ENCODE measurements at places on chromosomes 4 and X.

DNA sequence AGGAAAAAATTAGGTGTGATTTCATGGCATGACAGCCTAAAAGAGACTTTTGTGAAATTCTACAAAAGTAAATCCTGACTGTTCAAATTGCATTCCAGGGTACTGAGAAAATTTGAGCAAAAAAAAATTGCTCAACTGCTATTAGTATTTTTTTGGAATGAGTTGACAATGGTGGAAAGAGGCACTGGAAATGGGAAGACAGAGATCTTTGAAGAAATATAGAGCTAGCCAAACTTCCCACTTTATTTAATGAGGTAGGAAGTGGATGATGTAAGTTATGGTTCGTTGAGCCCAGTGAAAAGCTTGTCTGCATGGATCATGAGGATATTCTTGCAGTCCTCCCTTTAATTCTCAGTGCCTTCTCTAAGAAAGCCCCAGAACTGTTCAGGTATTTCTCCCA, 183.8 kb downstream of the PTTG2 start:
- DNase-seq, result no peak

GRCh38 chr4:14726877-14727361, 275.4 kb upstream of the CPEB2 start:
- DNase-seq, result peak; percentile 55

DNA sequence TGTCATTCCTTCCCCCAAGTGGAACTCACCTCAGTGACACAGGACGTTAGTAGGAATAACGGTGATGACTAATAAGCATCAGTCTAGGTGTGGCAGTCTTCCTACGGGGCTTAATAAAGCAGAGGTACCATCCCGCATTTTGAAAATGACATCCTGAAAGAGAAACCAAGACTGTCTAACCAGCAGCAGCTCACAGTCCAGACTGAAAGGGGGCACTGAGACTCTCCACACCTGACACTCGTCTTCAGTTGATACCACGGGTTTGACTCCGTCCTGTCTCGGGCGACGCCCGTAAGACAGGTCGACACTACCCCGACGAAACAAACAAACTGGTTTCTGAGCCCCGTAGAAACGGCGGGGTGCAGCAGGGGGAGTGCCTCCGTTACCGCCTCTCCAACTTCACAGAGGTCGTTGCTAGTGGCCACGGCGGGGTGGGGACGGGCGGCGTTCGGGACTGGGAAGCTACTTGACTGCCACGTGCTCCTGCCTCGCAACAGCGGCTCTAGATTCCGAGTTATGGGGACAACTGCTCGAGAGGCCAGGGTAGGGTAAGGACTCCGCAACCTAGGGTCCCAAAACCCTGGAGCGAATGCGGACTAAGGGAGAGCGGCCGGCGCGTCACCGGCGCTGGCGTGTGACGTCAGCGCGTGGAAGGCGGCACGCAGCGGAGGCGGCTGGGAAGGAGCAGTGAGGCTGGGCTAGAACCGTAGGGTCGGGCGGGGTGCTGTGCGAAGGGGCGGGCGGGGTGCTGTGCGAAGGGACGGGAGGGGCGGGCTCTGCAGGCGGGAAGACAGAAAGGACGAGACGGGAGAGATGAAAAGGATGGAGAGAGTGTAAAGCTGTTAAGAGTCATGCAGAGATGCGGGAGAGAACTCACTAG, at the start of gene NEK1:
Gene NEK1 (minus strand): TSS at position 593 of the 880 bp plus-strand sequence. CDS start 9,953 bp downstream, outside the sequence.
- DNase-seq, result peak; percentile 83

DNA sequence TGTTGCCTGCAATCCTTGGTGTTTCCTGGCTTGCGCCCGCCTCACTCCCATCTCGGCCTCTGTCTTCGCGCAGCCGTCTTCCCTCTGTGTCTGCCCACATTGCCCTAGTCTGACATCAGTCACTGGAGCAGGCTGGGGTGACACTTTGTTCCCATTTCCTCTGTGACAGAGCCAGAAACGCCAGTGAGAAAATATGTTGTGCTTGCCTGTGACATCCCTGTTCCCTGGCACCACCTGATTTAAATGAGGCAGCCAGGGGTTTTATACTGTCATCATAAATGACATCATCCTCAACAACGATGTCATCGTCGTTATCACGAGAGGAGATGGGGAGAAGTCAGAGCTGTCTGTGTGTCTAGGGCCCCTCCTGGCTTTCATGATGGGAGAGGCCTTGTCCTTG, 29.1 kb downstream of the ZNF185 start:
- no peak for DNase-seq

DNA sequence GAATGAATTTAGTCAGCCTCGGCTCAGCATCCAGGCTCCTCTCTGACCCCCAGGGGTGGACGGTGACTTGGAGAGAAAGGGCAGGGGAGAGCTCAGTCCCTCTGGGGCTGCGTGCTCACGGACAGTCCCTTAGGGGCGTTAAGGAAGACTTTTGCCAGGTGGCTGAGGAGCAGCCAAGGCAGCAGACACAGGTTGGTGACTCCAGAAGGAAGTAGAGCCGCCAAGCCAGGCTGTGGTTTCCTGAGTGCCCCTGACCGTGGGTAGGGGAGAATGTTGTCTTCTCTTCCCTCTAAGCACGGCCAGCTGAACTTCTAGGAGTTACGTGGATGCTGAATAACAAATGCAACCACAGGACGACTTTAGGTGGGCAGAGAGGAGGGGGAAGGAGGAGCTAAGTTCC, 91.0 kb upstream of the MTM1 start:
- DNase-seq, result no peak

DNA sequence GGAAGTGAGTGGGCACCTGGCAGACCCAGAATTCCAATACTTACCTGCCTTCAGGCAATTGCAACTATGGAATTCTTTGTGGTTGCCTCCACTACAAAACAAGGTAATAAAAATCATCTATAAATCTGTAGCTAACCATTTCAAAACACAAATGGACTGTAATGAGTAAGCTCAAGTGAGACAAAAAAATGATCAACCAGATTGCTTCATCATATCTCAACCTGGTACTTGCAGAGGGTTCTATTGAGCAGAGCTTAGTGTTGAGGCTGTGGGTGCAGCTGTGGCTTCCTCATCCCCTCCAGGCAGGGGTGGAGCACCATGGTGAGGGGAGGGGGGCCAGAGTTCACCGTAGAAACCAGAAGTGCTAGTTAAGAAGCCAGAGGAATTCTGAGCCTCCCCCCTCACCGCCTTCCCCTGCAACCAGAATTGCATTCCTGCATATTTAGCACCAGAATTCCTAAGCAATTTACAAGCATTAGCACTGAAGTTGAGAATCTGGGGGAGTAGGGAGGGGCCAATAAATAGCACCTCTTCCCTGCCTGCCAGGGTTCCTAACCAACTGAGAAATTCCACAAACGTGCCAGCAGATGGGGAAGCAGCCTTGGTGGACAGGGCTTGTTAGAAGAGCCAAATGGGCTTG, 11.5 kb downstream of the CTAG1A start:
- peak; percentile 98 for DNase-seq

DNA sequence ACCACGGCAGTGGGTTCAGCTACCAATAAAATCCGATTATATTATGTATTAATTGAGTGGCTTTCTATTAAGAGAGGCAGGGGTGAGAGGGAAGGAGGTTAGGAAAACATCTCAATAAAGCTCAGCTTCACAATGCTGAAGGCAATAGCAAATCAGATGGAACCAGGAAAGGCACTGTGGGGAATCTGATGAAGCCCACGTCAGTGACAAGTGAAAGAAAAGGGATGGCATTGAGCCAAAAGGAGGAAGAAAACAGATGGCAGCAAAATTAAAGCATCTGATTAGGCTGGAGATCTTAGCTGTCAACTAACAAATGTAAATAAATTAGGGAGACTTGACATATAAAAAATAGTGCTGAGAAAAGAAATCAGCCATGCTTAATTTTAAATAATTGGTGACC, 180.9 kb downstream of the RASL11B start:
- DNase-seq, result no peak

- DNase-seq, result peak; percentile 11
Measured at GRCh38 chr4:34767407-34767806, 1476.9 kb downstream of the ARAP2 start.

GRCh38 chr4:71558248-71558647, 219.4 kb downstream of the SLC4A4 start:
- DNase-seq, result no peak

GRCh38 chrX:18203631-18204030, 17.1 kb downstream of the BEND2 start:
- no peak for DNase-seq

- peak; percentile 79 for DNase-seq
Measured at GRCh38 chrX:10615931-10616774, 4.2 kb downstream of the MID1 start.

DNA sequence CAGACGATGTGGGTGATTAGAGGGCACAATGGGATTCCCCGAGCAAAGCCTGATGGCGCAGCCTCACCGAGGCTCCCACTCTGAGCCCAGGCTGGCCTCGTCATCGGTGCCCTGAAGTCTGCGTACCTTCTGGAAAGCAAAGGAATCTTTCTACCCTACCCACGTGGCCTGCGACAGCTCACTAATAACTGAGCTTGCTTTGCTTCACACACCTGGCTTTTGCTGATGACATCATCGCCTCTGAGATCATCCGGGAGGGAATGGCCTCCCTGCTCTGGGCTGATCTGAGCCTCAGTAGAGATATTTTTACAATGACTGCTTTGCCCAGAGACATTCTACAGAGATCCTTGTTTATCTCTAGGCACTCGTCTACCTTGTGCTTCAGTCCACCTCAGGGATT, 45.4 kb upstream of the PDLIM3 start:
- no peak for DNase-seq

- no peak for DNase-seq
Measured at GRCh38 chr4:139809757-139810140, 144.1 kb downstream of the MGST2 start.

DNA sequence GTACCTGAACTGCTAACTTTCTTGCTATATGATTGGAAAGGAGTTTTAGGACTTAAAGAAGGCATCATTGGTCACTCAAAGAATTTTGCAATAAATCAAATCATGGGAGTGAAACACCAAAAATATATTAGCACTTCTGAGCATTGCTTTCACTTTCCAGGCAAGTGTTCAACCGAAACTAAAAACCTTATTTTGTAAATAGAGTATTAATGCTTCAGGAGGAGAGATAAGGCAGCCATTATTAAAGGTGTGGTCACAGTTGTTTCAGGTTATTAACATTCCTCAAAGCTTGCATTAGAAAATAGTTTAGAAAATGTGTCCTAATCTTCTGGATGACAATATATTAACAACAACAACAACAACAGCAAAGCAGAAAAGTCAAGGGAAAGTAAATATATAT, 92.3 kb upstream of the TLL1 start:
- no peak for DNase-seq

- no peak for DNase-seq
Measured at GRCh38 chrX:69303231-69303630, 138.0 kb upstream of the PJA1 start.

GRCh38 chr4:26687728-26688127, 103.8 kb downstream of the TBC1D19 start:
- peak; percentile 89 for DNase-seq

DNA sequence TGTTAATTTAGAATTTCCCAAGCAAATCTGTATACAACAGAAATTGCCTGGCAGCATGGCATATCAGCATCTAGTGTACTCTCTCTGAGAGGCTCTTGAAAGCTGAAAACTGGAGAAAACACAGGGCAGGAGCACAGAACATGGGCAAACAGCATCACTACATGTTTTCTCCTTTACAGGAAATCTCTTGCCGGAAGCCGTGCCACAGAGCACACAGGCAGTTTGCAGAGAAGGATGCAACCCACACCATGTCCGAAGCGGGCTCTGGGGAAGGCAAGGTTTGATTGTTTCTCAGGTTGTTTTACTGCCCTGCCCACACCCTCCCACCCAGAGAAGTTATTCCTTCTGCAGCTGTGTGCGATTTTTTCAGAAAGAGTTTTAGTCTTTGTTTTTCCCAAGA, 41.1 kb upstream of the FAM9C start:
- no peak for DNase-seq

DNA sequence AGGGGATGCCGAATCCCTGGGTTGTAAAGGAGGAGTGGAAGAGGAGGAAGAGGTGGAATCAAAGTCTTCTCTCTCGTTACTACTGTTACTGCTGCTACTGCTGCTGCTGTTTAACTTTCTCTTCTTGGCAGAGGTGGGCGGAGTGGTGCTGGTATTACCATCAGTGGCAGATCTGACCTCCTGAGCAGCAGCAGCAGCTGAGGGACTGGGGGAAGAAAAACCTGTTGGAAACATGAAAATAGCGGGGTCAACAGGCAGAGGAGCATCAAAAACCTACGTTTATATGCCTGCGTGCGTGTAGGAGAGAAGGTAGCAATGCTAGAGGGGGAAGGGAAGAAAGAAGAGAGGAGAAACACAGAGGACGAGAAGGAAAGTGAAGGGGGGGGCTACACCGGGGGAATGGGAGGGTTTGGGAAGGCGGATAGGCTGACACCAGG, 339 bp downstream of the CUL4B start:
- DNase-seq, result no peak

DNA sequence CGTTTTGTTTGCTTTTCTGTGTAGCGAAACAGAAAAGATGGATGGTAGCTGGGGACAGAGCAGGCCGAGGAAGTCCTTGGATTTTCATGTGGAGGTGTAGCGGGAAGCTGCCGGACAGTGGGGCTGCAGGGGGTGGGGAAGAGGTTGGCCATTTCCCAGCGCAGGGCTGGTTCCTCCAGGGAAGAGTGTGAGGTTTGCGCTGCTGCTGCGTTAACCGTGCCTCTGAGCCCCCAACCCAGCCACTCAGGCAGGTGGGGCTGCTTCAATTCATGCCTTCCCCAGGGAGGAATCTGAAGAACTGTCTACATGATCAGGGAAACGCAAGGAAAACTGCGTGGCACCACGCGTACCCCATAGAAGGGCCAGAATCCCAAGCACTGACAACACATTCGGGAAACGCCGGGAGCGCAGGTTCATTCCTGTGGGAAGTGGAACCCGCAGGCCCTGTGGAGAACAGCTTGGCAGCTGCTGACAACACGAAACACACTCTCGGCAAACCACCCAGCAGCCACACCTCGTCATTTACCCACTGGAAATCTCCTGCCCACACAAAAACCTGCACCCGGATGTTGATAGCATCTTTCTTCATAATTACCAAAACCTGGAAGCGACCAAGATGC, 57.7 kb downstream of the PCGF3 start:
- no peak for DNase-seq

DNA sequence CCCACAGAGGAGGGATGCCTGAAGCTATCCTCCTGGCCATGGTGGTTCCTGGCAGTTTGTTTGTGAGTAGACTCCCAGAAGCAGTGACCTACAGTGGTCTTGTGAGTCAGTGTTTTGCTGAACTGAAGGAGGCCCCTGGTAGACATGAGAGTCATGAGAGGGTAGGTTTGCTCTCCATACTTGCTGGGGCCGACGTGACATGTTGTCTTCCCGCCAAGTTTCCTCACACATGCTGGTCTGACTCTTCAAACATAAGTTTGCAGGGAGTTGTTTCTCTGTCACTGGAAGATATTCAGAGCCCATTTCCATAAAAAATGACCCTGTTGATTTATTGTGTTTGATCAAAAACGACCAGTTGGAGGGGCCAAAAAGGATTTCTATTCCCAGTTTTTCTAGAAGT, 131.1 kb upstream of the SCML1 start:
- DNase-seq, result no peak

GRCh38 chr4:154208424-154208823, 283.2 kb downstream of the DCHS2 start:
- peak; percentile 8 for DNase-seq

- no peak for DNase-seq
Measured at GRCh38 chrX:121052122-121052521, 4.7 kb downstream of the GLUD2 start.

Measured in M059J (cell line).